ENCODE measurements at places on chromosomes 16 and 17. TPM values are rescaled to one million over a fixed set of nuclear protein-coding genes. Genes with fewer than 3 reads are reported as not detected.

The GCGR gene
- total RNA-seq, result not detected

The NAGS gene
- total RNA-seq, result 1.7 TPM

DNA sequence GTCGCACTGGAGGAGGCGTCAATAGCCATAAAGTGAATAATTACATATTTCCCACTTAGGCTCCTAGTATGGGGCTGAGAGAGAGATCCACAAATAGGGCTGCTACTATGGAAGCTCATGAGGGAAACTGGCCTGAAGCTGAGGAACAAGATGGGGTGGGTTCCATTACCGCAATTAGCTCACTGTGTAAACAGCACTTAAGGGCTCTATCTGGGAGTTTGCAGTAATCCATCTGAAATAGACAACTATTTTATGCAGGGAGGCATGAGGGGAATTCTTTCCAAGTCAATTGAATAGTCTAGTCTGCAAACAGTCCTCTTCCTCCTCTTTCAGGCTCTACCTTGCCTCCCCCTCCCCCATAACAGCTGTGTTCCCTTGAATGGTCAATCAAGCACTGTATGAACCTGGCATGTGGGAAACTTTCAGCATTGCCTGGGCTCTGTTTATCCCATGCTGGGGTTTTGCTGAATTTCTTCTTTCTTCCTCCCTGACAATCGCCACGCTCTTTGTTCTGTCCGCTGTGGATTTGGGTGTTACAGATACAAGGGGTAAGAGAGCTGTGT, 56.1 kb upstream of the MAF start:
- no peak for DNase-seq

GRCh38 chr16:29678691-29679267, at the start of gene QPRT:
TSS of gene QPRT (plus strand) at chr16:29679180. CDS start at chr16:29679198, 18 bp downstream.
- DNase-seq, result no peak

DNA sequence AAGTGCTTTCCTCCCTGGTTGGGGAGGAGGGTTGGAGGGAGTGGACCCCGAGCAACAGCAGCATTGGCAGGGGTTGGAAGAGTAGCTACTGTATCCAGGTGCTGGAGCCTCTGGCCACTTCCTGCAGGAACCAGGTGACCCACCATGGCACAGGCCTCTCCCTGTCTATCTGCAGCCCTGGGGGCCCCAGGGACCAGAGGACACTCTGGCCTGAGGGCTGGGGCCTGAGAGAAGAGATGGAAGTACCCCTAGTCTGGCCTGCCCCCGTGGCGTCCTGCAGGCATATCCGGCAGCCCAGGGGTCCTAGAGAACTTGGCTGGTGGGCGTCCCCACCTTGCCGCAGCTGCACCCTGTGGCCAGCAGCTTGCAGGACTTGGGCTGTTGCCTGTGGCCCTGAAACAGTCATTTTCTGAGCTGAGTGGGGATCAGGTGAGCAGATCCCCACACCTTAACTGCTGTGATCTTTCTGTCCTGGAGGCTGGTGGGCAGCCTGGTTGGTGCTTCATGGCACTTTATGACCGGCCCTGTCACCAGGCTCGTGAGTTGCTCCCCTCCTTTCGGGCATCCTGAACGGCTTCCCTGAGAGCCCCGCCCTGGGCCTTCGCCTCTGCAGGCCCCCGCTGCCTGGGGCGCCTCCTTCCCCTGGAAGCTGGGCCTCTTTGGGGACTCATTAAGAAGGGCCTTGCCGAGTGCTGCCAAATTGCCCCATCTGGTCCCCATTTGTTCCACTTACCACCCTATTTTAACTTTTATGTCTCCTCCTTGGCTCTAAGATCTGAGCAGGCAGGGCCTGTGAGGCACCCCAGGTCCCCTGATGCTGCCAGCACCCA, 298.6 kb downstream of the SEC14L1 start:
- no peak for DNase-seq

DNA sequence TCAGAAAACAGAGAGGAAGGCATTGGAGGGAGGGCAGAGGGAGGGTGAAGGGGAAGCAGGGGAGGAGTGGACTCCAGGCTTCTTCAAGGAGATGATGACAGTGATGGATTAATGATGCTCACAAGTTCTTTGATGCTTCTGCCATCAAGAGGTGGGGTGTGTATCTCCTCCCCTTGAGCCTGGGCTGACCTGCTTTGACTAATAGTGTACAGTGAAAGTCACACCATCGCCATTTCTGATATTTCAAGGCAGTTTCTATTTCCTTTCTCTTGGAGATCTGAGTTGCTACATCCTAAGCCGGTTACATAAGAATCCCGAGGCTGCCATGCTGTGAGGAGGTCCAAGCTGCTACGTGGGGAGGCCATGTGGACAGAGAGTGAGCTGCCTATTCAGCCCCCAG, 312.5 kb downstream of the MAF start:
- no peak for DNase-seq

GRCh38 chr17:17115620-17116019, 73.4 kb downstream of the MPRIP start:
- DNase-seq, result no peak

- no peak for DNase-seq
These were observed 168.9 kb downstream of the COPRS start for GRCh38 chr17:31690151-31690551.

- DNase-seq, result no peak
These were observed 525.2 kb upstream of the GOT2 start for GRCh38 chr16:59259074-59259949.

DNA sequence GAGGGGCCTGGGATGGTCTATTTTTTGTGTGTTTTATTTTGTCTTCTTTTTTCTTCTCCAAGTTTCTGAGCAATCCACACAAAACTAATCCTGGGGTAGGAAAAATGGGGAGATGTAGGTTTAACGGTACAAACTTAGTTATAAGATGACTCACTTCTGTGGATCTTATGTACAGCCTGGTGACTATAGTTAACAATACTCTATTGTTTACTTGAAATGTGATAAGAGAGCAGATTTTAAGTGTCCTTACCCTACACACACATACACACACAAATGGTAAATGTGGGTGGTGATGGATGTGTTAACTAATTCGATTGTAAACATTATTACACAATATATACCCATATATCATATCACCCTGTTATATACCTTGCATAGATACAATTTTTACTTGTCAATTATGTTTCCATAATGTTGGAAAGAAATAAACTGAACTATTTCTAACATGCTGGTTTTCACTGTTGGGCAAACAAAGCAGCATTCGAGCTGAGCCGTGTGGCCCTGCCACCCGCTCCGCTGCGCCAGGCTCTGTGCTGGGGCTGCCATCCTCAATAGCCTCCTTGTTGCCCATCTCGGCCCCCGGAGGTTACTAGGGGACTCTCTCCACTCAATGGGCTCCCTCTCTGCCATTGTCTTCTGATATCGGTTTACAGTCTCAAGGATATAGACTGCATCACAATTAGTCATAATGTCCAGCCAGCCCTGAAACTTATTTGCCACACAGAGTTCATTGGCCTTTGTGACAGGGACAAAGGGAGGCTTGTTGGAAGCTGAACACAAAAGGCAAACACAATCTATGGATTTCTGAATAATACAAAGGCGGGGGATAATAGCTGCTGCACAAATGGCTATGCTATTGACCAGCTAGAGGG, 380.3 kb upstream of the MAF start:
- no peak for DNase-seq

DNA sequence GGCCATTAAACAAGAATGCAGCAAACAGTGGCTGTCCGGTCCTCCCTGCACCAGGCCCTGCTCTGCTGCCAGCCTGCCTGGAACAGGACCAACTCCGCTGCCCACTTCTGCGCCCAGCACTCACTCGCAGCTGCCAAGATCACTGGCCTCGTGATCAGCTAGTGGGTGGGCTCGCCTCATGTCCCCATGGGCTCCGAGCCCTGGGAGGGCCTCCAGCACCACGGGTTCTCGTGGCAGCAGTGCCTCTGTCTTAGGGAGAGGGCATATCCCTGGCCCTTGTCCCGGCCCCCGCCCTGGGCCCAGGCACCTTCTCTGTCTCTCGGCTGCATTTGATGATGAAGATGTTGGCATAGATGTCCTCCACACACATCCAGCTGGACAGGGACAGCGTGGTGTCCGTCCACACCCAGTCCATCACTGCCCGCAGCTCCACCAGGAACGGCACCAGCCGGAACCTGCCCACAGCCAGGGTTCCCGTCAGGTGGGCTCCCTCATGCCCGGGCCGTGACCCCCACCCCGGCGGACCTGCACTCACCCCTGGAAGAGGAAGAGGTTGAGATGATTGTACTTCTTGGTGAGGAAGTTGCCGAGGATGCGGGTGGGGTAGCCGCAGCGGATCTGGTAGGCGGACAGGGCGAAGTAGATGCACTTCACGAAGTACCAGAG, 13.1 kb downstream of the CTU2 start:
- DNase-seq, result no peak

DNA sequence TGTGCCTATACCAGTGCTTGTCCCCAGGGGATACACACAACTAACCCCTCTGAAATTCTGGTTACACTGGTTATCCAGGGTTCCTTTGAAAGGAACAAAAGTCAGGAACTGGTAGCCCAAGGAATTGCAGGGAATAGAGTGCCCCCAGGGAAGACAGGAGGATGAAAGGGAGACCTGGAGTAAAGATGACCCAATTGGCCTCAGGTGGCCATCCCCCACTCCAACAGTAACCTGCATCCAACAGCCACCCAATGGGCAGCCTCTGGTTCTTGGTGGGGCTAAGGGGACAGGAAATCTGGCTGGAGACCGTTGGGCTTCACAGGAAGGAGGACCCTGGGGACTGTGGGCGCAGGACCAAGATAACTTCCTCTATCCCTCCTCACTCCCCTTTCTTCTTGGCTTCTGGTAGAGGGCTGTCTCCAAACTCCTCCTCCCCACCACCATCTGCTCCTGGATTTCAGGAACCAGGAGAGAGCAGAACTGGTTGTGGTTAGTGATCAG, 826 bp upstream of the MPO start:
- DNase-seq, result no peak

GRCh38 chr17:40803617-40804082, 3.9 kb upstream of the KRT28 start:
- DNase-seq, result no peak

- no peak for DNase-seq
These were observed 3.6 kb downstream of the HOXB4 start for GRCh38 chr17:48574505-48575065.

- no peak for DNase-seq
These were observed 24.9 kb downstream of the LITAF start for GRCh38 chr16:11561856-11562255.

GRCh38 chr17:36818134-36818825, 119.0 kb upstream of the LHX1 start:
- DNase-seq, result no peak

DNA sequence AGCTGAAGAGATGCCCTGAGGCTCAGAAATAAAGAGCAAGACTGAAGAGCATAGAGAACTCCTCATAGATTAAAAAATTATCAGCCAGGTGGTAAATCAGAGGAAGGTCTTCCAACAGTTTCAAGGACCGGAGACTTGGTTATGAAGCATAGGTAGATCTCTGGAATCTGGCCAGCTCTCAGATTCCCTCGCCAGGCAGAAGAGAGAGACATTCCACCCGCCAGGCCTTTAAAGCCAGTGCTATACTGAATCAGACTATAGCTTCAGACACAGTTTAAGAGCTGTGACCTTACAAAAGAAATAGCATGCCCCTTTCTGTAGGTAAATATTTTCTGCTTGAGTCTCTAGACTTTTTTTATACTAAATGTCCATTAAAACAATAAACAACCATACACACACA, 70.3 kb downstream of the NFATC3 start:
- no peak for DNase-seq

Data from esophagus squamous epithelium (tissue), 5 donors.